ENCODE measurements at places on chromosomes 13 and 19.

DNA sequence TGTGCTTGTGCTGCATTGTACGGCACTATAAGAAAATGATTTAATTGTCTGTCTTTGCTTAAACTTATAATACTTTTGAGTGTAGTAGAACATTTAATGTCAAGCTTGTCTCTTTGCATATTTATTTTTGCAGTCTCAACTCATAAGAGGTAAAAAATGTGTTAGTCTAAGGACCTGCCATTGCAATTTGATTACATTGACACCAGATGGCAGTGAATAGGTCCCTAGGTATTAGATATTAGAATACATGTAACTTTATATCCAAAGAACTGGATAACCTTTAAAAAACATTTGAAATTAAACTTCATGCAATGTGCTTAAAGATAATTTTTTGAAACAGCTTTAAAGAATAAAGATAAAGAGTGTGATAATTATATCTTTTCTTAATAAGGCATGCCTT lies 1421.3 kb downstream of the OLFM4 start:
- DNase-seq: no peak

- no peak for DNase-seq
Measured at GRCh38 chr19:19064098-19064722, 416 bp downstream of the SLC25A42 start.

- DNase-seq: no peak
Measured at GRCh38 chr13:33611121-33611805, 206.7 kb upstream of the RFC3 start.

- no peak for DNase-seq
Measured at GRCh38 chr13:35920816-35921215, 210.4 kb downstream of the DCLK1 start.

DNA sequence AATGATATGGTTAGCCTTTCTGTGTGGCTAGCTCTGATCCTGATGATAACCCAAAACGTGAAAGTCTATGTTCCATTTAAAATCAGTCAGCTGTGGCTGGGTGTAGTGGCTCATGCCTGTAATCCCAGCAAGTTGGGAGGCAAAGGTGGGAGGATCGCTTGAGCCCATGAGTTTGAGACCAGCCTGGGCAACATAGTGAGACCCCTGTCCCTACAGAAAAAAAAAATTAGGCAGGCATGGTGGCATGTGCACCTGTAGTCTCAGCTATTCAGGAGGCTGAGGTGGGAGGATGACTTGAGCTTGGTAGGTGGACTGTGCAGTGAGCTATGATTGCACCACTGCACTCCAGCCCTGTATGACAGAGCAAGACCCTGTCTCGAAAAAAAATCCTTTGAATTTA lies 1.1 kb upstream of the EID2B start:
- no peak for DNase-seq

GRCh38 chr19:16141043-16141442 lies 2.4 kb upstream of the HSH2D start:
- DNase-seq: no peak

DNA sequence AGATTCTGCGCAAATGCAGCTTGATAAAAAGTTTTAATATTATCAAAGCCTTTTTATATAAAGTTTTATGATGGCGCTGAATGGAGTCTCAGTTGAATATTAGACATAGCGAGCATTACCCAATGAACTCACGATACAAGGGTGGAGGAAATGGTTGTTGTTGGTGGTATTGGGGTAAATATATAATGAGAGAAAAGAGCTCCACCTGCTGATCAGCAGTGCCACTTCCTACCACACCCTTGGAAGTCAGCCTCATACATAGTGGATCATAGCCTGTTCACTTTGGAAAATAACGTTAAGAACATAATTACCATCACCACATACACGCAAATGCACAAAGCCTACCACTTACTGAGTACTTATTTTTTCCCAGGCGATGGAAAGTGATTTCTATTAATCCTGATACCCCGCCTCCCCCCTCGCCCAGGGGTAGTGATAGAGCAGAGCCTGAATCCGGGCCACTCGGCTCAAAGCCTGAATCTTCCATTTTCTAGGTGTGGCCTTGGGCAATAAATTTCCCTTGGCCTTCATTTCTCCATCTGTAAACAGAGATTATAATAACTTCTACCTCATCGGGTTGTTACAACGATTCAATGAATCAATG lies 358.3 kb downstream of the KLF5 start:
- no peak for DNase-seq

GRCh38 chr19:55116232-55116858 lies 1.1 kb downstream of the PPP1R12C start:
- DNase-seq: no peak

- no peak for DNase-seq
Measured at GRCh38 chr19:16367261-16367683, 42.6 kb downstream of the KLF2 start.

DNA sequence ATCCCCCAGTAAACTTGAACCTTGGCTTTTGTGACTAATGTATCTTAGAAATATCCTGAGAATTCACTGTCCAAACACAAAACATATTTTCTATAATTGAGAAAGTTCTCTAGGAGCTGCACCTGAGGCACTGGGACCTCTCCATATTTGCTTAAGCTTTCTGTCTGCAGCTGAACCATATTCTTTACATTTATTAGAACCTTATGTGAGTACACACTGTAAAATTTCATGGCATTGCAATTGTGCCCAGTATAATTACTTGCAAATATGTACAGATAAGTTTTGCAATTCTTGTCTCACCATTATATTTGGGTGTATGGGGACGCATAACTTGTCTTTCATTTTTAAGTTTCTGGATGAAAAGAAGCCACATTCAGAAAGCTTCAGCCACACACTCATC lies 280.7 kb upstream of the KLHL1 start:
- DNase-seq: no peak

- DNase-seq: no peak
Measured at GRCh38 chr19:46031781-46032596, 8.8 kb downstream of the IGFL4 start.

DNA sequence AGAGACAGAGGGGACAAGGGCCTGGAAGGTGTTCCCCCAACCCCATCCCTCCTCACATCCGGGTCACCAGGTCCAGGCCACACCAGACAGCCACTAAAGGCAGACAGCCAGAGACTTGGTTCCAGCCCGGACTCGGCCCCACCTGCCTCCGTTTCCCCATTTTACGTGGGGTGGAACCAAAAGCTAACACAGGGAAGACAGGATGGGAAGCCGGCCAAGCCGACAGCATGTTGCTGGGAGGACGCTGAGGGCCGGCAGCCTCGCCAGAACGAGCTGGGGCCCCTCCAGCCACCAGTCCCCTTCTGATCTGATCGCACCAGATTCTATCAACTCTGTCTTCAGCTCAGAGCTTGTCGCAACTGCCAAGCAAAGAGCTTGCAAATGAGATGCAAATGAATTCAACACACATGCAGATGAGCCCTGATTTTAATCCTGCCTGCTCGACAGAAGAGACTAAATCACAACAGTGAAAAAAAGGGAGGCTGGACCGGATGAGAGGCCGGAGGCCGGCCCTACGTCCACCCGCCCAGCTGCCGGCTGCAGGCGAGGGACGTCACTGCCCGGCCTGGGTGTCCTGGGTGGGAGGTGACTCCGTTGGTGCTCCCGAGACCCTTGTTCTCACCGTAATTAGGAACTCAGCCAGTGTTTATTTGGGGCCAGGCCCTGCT lies 17.5 kb upstream of the SHC2 start:
- DNase-seq: no peak

GRCh38 chr13:79382545-79383275 lies 23.3 kb downstream of the RBM26 start:
- DNase-seq: no peak

DNA sequence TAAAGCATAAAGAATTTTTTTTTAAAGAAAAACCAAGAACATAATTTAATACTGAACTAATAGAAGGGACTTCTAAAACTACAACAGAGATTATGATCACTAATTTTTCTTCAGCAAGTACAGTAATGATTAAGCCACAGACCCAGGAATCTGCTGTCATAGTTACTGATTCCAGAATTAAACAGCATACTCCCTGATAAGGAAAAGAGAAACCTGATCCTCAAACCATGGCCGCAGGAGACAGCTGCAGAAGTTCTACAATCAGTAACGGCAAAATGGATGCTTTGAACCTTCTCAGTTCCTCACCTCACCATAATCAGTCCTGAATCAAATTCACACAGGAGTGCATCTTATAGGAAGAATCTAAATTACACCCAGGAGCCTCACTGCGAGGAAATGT lies 939.0 kb upstream of the SLITRK1 start:
- peak; percentile 42 for DNase-seq

DNA sequence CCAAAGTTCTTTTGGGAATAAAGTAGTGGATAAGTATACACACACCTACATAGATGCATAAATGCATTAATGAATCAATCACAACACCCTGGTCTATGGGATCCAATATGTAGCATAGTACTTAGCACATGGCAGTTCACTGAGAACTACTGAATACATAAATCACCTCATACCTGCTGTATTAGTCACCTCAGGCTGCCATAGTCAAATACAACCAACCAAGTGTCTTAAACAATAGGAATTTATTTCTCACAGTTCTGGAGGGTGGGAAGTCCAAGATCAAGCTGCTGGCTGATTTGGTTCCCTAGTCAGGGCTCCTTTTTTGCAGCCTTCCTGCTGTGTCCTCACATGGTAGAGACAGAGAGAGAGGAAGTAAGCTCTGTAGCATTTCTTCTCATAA lies 228.2 kb downstream of the NHLRC3 start:
- no peak for DNase-seq

DNA sequence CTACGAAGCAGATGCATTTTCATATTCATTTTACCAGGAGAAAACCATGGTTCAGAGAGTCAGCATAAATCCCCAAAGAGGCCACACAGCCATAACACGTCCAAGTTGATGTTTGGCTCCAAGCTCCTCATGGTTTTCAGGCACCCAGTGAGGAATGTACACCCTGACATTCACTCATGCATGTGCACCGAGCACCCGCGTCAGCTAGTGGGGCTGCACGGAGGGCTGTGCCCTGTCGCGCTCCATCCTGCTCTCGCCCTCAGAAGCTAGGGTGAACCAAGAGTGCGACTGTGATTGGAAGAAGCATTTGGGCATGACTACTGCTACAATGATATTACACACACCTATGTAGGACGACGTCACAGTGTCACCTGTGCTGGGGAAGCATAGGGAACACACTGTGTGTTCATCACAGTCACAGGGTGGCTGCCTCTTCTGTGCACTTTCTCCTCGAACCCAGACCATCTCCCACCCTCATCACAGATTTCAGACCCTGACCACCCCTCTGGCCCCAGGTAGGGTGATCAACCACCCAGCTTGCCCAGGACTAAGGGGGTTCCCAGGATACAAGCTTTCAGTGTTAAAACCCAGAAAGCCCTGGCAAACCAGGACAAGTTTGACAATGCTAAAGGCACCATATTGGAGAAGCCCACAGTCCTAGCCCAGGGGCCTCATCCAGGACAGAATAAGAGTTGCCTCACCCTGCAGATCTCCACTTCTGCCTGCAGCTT lies 148.6 kb upstream of the ZNF507 start:
- DNase-seq: no peak

DNA sequence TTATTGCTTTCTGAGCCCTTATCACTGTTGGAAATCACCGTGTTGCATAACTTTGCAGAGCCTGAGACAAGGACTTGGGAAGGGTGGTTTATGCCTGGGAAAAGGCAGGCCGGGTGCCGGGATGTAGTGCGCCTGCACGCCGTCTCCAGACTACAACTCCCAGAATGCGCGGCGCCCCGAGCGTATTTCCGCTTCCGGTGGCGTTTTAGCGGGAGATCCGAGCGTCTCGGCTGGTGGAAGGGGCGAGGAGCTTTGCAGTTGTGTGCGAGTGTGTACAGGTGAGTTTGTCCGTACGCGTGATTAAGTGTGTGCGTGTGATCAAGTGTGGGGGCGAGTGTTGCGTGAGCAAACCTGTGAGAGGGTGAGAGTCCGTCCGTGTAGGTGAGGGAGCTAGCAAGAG lies 75.4 kb downstream of the PEG3 start:
- no peak for DNase-seq

GRCh38 chr13:76884186-76884906 lies 1.9 kb downstream of the KCTD12 start:
- DNase-seq: no peak

GRCh38 chr13:20128459-20128931 lies 32.4 kb downstream of the GJA3 start:
- DNase-seq: no peak

DNA sequence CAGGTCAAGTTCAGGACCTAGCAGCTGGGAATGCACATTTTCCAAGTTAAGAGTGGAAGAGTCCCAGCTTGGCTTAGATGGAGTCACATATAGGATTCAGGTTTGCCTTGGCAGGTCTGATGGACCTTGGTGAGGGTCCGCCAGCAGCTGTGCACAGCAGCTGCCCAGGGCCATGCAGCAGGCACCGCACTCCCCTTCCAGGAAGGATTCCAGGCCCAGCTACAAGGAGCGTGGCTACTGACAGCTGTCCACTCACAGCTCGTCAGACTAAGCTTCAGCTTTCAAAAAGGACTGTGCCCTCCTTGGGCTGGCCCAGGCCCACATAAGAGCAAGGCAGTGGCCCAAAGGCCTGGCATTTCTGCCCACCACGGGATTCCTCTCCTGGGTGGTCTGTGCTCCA lies 68.4 kb downstream of the ALOX5AP start:
- DNase-seq: no peak

- no peak for DNase-seq
Measured at GRCh38 chr13:27627380-27627779, 5.7 kb downstream of the POLR1D start.

DNA sequence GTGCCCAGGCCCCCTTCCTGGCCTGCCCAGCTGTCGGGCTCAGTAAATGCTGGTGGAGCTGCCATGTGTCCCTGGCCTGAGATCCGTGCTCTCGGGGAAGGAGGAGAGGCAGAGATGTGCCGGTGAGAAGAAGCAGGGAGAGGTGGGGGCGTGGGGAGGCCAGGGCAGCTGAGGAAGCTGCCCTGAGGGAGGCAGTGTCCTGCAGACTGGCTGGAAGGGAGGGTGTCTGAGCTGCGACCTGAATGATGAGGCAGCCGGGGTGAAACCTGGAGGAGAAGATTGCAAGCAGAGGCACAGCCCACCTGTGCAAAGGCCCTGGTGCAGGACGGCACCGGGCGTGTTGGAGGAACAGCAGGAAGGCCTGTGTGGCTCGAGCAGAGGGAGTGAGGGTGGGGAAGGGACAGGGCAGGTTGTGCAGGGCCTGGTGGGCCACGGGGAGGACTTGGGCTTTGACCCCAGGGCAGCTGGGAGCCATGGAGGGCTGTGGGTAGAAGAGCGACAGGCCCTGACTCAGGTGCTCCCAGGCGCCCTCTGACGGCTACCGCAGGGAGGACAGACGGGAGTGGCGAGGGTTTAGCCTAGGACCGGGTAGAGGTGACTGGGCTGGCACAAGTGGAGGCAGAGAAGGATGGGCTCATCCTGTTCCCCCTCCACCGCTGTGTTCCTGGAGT lies 14.0 kb upstream of the CELF5 start:
- no peak for DNase-seq

- no peak for DNase-seq
Measured at GRCh38 chr19:39173502-39173991, 23.2 kb upstream of the NCCRP1 start.

Data from NCI-H2107 (cell line).